ENCODE measurements at places on chromosomes 7 and 10.

- no peak for DNase-seq
Measured at GRCh38 chr7:75762350-75762917, 9.6 kb downstream of the CCL26 start.

DNA sequence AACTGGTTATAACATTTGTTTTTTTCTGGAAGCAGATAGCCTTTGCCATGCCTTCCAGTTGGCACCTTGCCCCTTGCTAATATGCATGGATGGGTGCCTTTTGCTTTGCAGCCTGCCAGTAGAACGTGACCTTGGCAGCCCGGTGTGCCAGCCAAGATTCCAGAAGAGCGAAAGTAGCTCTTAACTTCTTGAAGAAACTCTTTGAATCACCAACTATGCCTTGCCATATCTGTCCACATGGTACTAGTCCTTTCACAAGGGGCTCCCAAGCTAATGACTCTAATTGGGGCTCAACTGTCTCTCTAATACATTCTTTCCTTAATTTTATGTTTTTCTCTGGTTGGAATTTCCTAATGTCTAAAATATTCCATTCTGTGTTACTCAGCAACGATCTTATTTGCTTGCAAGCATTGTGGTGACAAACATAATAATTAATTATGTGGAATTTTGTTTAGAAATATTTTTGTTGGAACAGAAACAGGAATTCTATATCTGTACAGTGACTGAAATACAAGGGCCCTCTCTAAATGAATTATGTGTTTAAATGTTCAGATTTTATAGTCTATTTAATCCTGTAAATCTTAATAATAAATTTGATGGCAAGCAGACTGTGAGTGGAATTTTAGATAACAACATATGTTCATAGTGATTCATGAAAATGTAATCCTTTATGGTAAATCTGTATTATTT is 45.8 kb downstream of the HDAC9 start:
- no peak for DNase-seq

DNA sequence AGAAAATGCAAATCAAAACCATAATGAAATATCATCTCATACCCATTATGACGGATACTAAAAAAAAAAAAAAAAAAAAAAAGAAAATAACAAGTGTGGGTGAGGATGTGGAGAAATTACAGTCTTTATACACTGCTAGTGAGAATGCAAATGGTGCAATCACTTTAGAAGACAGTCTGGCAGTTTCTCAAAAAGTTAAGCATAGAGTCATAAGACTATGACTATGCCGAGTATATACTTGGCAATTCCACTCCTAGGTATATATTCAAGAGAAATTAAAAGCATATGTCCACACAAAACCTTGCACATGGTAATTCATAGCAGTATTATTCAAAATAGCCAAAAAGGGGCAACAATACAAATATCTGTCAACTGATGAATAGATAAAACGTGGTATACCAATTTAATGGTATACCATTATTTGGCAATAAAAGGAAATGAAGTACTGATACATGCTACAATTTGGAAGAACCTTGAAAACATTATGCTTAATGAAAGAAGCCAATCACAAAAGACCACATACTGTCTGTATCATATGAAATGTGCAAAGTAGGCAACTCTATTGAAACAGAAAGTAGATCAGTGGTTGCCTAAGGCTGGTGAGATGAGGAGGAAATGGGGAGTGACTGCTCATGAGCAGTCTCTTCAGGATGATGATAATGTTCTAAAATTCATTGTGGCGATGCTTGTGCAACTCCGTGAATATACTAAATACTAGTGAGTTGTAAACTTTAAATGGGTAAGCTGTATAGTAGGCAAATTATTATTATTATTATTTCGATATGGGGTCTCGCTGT is 90.1 kb upstream of the NANOS1 start:
- no peak for DNase-seq

GRCh38 chr7:109498131-109498530 is 928.5 kb downstream of the DNAJB9 start:
- DNase-seq = no peak

DNA sequence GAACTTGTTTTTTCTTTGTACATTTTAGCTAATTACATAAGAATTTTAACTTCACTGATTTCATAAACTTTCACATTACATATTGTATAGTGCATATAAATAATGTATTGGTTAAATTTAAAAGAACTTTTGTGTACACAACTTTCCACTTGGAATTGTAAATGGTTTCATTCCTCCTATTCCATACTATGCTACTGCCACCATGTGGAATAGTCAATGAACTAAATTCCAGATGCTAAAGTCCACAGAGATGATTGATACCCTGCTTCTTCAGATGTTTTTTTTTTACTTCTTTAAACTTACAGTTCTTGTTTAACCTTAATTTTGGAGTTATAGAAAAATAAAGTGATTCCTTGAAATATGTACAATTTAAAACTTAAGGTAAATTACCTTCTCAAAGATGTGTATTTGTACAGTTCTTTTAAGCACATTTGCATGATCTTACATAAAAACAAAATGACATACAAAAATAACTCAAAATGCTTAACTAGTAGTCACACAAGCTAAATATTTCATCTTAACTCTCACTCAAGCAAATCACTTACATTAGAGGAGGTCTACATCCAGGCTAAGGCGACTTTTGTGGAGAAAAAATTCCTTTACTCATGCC is 247.6 kb upstream of the HGF start:
- DNase-seq = no peak

DNA sequence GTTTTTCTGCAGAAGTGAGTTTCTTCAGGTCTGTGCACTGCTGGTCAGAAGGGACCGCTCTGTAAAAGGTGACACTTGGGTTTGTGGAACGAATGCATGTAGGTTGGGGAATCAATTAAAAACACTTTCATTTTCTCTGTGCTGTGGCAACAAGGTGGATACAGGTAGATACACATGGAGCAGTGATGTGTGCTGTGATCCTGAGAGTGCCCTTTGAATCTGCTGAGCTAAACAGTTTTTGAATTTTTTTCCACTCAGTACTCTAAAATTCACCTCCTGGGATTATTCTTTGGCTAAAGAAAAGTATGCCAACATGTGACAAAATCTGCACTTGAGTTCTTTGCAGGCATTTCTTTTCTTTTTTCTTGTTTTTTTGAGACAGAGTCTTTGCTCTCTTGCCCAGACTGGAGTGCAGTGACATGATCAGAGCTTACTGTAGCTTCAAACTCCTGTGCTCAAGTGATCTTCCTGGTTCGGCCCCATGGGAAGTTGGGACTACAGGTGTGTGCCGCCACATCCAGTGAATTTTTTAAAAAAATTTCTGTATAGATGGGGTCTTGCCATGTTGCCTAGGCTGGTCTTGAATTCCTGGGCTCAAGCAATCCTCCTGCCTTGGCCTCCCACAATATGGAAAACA is 338.9 kb downstream of the EXOC4 start:
- DNase-seq = no peak

GRCh38 chr7:41994746-41995110 is 242.3 kb downstream of the GLI3 start:
- DNase-seq = no peak

- no peak for DNase-seq
Measured at GRCh38 chr10:27695706-27696105, 49.9 kb downstream of the MKX start.

- no peak for DNase-seq
Measured at GRCh38 chr7:111756687-111757178, 194.4 kb upstream of the IMMP2L start.

GRCh38 chr10:97861924-97862323 is 12.3 kb downstream of the GOLGA7B start:
- no peak for DNase-seq

GRCh38 chr10:102713539-102713813 is 721 bp downstream of the ARL3 start:
- no peak for DNase-seq

DNA sequence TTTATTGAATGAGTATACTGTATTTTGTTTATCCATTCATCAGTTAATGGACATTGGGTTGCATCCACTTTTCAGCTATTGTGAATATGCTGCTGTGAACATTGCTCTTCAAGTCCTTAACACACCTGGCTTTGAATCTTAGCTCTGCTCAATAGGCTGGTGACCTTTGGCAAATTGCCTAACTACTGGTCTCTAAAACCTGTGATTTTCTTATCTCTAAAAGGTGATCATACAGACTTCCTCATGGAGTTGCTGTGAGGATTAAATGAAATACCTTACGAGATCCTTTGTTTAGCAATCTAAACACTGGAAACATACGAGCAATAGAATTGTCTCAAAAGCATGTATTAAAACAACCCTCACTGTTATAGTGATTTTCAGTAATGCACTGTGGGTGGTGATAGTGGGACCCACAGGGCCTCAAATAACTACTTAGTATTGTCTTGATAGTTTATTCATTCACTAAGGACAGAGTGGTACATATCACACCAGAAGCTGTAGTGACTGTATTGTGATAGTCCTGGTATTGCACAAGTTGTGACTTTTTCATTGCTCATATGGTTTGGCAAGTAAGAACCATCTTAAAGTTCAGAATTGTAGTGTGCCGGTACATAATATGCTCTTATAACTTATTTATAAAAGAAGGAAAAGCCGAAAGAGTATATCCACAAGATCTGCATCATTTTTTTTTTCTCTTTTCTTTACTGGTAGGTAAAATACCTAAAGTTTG is 257.6 kb downstream of the EXOC4 start:
- no peak for DNase-seq

DNA sequence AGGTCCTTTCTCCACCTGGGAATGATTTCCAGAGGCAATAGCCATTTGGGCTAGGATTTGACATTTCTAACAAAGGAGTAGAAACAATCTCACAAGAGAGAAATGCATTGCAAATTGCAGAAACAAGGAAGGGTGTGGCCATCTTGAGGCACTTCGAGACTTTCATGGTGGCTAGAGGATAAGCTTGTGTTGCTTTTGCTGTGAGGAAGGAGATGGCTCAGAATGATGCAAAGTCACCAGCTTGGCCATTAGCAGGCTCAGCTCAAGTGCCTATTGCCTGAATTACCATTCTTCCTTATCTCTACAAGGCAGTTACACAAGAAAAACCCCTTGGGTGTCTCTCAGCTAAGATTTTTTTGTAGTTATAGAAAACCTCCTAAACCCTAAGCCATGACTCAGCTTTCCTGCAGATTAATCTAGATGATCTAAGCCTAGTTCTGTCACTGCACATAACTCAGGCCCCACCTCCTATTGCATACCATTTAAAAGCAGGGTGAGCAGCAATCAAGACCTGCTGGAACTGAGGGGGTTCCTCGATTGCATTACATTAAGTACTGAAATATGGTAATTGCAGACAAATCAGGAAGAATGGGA is 683.1 kb downstream of the NRG3 start:
- DNase-seq = no peak

- no peak for DNase-seq
Measured at GRCh38 chr7:83457022-83457892, 191.7 kb downstream of the SEMA3E start.

DNA sequence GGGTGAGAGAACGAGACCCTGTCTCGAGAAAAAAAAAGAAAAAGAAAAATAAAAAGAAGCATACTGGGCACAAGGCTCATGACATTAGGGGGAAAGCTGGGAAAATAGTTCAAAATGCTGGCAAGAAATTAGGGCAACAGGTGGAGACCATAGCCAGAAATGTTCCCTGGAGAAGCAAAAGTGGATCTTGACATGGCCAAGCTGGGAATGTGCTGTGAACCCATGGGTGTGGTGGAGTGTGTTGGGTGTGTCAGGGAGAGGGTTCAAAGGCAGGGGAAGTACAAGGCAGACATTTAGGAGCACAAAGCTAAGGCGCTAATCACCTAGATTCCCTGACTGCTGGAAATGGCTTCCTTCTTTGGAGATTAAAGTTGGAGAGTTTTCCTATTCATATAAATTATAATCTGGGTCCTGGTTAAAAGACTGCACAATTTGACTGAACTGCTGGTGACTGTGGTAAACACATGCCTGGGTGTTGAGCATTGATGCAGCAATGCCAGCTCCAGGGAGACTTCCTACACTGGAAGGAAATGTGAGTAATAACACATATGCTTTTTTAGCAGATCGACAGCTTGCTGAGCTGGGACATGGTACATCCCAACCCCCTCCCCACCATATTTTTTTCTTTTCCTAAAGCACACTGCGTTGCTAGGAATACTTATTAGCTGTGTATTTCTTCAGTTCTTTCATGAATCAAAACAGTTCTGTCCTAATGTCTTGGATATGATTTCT is 70.1 kb upstream of the ARHGAP21 start:
- no peak for DNase-seq

DNA sequence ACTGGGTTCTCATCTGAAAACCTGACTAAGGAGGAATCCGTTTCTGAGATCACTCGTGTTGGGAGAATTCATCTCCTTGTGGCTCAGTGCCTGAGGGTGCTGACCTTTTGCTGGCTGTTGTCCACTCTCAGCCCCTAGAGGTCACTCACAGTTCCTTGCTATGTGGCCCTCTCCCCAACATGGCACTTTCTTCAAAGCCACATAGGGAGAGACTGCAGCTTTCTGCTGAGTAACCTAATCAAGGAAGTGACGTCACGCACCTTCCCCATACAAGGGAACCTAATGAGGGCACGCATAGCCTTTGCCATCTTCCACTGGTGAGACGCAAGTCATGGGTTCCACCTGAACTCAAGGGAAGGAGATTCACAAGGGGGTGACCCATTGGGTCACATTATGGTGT is 23.2 kb downstream of the STEAP1B start:
- no peak for DNase-seq

DNA sequence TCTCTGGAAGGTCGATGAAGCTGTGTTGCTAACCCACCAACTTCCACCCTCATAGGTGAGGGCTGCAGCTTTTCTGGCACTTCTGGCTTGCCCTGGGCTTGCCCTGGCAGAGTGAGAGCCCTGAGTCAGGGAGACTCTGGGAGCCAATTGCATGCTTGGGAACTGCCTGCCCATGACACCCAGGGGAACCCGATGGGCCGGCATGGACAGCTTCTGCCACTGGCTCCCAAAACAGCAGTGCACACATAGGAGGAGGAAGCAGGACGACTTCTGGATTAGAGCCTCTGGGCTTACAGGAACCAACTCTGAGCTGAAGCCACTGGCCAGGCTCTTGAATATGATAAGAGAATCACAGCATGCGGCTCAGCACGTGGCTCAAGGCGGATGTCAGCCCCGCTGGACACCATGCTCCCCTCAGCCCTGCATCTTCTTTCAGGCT is 135.2 kb upstream of the UNC5B start:
- DNase-seq = peak; percentile 65

DNA sequence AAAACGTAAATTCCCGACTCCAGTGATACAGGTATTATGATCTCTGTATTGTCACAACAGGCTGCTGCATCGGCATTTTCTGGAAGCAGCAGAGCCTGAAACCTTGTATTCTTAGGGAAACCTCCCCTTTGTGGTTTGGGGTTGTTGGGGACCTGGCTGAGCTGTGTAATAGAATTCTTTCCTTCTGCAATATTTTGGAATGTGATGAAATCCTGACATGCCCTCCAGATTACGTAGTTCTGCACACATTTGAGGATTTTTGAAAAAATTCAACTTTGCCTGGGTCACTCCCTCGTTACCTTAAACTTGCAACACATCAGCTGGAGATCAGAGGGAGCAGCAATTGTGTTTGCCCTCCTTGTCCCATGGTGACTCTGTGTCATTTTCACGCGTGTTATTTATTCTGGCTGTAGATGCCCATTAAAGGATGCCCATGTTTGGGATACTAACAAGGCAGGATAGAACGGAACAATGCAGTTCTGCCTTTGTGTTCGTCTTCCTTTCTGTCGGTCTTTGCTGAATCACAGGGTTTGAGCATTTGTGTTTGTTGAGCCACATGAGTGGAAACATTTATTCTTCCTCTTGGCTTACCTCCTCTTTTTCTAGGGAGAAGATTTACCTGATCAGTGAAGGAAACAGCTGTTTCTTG is 181.7 kb downstream of the TCF7L2 start:
- no peak for DNase-seq

- no peak for DNase-seq
Measured at GRCh38 chr10:60025279-60025678, 118.9 kb upstream of the CCDC6 start.

GRCh38 chr10:117946525-117947070 is 100.1 kb downstream of the RAB11FIP2 start:
- no peak for DNase-seq

Data from type B pancreatic cell (in vitro differentiated cells).